ENCODE measurements at places on chromosomes 4 and X.

- DNase-seq = no peak
Observed at GRCh38 chr4:137531168-137531985, 917 bp downstream of the PCDH18 start.

- no peak for DNase-seq
Observed at GRCh38 chr4:1094336-1094690, 19.1 kb downstream of the RNF212 start.

GRCh38 chr4:101217353-101218031 is 129.8 kb downstream of the PPP3CA start:
- no peak for DNase-seq

DNA sequence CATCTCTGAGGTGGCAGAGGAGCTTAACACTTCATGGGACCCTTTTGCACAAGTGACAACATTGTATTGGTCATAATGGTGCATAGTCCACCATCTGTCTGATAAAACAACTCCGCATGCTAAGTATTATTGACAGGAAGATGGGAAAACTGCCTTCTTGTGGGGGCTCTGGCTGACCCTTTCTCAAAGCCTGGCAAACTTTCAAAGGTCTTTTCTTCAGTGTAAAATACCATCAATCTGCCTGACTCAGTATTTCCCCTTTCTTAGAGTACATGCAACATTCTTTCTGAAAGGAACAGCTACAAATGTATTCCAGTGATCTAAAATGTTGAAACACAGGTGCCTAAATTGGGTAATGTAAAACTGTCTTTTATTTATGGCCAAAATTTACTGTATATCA is 89.1 kb downstream of the NAA11 start:
- DNase-seq = no peak

- no peak for DNase-seq
Observed at GRCh38 chr4:77921701-77922100, 59.1 kb downstream of the MRPL1 start.

DNA sequence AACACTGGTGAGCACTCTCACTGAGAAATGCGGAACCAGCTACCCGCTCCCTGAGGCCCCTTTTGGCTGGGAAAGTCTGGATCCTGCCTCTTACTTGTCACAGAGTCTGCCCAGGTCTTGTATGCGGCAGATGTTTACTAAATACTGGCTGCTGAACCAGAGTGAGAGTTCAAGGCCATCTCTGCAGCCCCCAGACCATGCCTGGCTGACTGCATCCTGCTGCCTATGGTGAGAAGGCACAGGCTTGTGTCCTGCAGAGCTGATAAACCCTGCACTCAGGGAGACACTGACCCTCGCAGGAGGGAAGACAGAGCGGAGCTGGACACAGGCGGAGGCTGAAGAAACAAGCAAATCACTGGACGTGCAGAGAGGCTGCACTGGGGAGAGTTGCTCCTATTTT is 46.5 kb downstream of the JAKMIP1 start:
- DNase-seq = no peak

DNA sequence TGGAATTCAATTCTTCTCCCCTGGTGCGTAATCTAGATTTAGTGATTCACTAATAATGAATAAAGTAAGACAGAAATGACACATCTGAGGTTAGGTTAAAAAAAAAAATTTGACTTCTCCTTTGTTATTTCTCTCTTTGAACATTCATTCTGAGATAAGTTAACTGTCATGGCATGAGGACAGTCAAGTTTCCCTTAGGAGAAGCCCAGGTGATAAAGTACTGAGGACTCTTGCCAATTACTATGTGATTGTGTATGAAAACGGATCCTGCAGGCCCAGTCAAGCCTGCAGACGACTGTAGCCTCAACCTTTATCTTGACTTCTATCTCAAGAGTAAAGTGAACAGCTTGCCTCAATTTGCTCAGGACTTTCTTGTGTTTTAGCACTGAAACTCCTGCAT is 293.2 kb downstream of the PRR32 start:
- no peak for DNase-seq

DNA sequence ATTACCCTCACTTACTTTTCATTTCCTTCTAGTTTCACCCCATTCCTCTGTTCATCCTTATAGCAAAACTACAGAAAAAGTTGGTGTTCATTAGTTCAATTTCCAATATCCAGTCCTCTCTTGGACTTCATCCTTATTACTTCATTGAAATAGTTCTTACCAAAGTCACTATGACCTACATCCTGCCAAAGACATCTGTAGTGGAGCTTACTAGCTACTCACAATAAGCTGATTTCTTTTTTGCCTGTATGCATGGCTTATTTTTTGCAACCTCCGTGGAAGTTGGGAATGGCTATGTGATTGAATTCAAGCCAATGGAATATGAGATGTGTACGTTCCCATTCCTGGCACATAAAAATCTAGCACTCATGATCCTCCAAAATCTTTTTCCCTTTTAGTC is 4.6 kb upstream of the CDKL2 start:
- DNase-seq = no peak

Data from Right ventricle myocardium inferior (tissue), 1 donor.